ENCODE measurements at places on chromosomes 13 and 19. TPM values are rescaled to one million over a fixed set of nuclear protein-coding genes. Genes with fewer than 3 reads are reported as not detected.

Gene SAFB
- total RNA-seq, result 47.7 TPM

Gene WDR87
- not detected for total RNA-seq

Gene IGFL2
- 0.11 TPM for total RNA-seq

Gene AZU1
- not detected for total RNA-seq

Gene EBI3
- total RNA-seq, result not detected

Data from articular chondrocyte of knee joint (primary cell).